ENCODE measurements at places on chromosomes 1 and 21. TPM values are rescaled to one million over a fixed set of nuclear protein-coding genes. Genes with fewer than 3 reads are reported as not detected.

BGLAP gene
- 15.9 TPM for total RNA-seq

OPRD1 gene
- total RNA-seq: 0.83 TPM

FCER1G gene
- 14.4 TPM for total RNA-seq

FYB2 gene
- total RNA-seq: not detected

RIPK4 gene
- under 0.01 TPM for total RNA-seq

CASQ2 gene
- total RNA-seq: 58.3 TPM

BRDT gene
- total RNA-seq: not detected

GOLT1A gene
- total RNA-seq: not detected

APCS gene
- not detected for total RNA-seq

KRTAP12-2 gene
- total RNA-seq: not detected

FMO5 gene
- 7.1 TPM for total RNA-seq

DAB1 gene
- 0.82 TPM for total RNA-seq

YIPF1 gene
- 19.7 TPM for total RNA-seq

USP25 gene
- total RNA-seq: 51.7 TPM

RNF220 gene
- total RNA-seq: 82.8 TPM
